Fibroblast of the aortic adventitia (primary cell): ENCODE measurements at places on chromosomes 13 and 19. TPM values are rescaled to one million over a fixed set of nuclear protein-coding genes. Genes with fewer than 3 reads are reported as not detected.

Gene C19orf81
- total RNA-seq: not detected in 2 replicates

Gene PCDH17
- total RNA-seq: 0.82 and 1.4 TPM in 2 replicates

Gene ANKRD10
- 76.5 and 84.2 TPM in 2 replicates for total RNA-seq

Gene ZNF135
- 2.2 and 4.3 TPM in 2 replicates for total RNA-seq

Gene ZNF329
- 8.7 and 13.6 TPM in 2 replicates for total RNA-seq

Gene LGALS7B
- total RNA-seq: not detected in 2 replicates

Gene ZNF154
- 2.3 and 2.5 TPM in 2 replicates for total RNA-seq

Gene OVOL3
- not detected in 2 replicates for total RNA-seq

Gene GRK1
- not detected in 2 replicates for total RNA-seq

Gene NOVA2
- under 0.01 and 0.27 TPM in 2 replicates for total RNA-seq

Gene WDR87
- not detected in 2 replicates for total RNA-seq

Gene SPHK2
- total RNA-seq: 10.9 and 16.3 TPM in 2 replicates

Gene PSG11
- total RNA-seq: 0.09 TPM in 1 of 2 replicates, not detected in the other

Gene RNF113B
- total RNA-seq: not detected in 2 replicates

Gene ZNF223
- total RNA-seq: 6.5 and 34.9 TPM in 2 replicates

Gene CEACAM5
- not detected in 2 replicates for total RNA-seq

Gene OR4F17
- total RNA-seq: not detected in 2 replicates

Gene EDDM13
- not detected in 2 replicates for total RNA-seq
